ENCODE measurements at places on chromosomes 2 and 18.
A peak's percentile ranks its signal among the peaks of the same experiment; 100 is the strongest.

DNA sequence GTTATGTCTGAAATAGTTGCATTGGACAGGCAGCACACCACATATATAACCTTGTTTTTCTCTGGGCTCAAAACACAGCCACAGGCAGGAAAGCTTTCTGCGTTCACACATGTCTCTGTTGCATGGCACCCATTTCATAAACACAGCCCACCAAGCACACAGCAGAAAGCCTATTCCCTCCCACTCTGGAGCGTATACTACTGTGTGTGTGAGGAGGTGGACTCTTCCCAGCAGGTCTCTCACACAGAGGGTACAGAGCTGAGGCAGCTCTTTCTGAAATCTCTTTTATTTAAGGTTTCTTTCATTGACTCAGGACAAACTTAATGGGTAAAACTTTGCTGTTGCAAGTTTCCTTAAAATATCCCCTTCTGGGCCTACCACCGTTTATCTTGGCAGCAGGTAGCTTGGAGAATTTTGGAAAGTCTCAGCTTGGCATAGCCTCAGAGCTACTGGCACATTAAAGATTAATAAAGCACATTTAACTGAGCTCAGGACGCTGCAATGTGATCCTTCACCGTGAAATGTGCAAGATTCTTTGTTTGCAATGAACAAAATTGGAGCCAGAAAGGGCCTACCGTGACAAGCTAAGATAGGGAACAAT lies 105.1 kb upstream of the NCKAP5 start:
- no peak for DNase-seq

GRCh38 chr2:223084873-223085272 lies 32.9 kb downstream of the KCNE4 start:
- no peak for DNase-seq

DNA sequence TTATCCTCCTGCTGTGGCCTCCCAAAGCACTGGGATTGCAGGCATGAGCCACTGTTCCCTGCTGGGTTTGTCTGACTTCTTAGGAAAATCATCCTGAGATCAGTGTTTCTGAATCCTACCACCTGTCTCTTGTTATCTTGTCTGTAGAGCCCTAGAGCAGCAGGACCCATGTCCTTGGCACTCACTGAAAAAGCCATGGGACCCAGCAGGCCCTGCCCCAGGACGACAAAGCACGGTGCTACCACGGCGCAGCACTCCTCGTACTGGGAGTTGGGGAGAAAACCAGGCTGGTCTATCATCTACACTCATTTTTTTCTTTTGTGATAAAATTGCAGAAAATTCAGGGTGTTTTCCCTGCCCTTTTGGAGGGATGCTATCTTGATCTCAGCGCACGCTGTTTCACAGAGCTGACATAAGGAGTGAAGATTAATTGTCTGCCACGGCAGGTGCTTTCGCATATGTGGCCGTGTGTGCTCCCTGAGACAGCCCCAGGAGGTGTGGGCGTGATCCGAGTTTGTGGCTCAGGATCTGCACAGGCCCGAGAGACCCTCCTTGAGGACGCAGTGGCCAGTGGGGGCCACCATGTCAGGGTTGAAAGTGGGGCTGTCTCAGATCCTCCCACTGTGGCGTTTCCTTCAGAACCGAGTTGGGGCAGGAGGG lies 179.1 kb downstream of the LDLRAD4 start:
- DNase-seq, result no peak

- no peak for DNase-seq
These were observed 19.5 kb upstream of the FAHD2A start for GRCh38 chr2:95382686-95383634.

- no peak for DNase-seq
These were observed 6.6 kb downstream of the NMUR1 start for GRCh38 chr2:231523451-231524285.

GRCh38 chr2:60259781-60260180 lies 293.7 kb downstream of the BCL11A start:
- no peak for DNase-seq

DNA sequence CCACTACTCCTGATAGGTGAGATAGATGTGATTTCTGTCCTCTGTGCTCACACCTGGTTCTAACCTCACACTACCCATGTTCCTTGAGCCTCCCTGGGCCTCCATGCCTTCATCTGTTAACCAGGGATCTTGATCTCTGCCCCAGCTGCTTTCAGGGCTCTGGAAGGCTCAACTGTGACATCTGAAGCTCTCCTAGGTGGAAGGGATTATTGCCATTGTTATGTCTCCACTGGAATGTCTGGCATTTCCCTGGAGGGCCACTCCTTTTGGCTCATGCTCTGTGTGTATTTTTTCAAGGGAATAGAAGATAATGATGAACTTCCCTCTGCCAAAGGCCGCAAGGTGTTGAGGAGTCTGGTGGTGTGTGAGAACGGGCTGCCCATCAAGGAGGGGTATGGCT lies 41.2 kb downstream of the PCARE start:
- no peak for DNase-seq

- no peak for DNase-seq
These were observed 617.3 kb upstream of the LRATD1 start for GRCh38 chr2:14015113-14015630.

DNA sequence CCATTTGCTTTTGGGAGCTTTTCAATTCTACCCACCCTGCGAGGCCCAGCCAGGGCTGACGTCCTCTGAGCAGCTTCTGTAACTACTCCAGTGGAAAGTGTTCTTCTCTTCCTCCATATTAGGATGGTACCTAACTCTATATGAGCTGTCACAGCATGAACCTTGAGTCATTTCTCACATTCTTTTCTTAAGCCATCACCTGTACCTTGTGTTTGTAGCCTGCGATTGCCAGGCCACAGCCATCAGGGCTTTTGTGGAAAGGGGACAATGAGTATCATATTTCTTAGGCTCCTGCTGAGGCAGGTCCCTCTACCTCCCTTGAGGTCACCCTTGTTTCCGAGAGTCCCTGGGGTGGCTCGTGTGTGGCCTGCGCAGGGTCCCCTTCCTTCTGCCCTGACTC lies 144.5 kb upstream of the DLX2 start:
- DNase-seq, result no peak

DNA sequence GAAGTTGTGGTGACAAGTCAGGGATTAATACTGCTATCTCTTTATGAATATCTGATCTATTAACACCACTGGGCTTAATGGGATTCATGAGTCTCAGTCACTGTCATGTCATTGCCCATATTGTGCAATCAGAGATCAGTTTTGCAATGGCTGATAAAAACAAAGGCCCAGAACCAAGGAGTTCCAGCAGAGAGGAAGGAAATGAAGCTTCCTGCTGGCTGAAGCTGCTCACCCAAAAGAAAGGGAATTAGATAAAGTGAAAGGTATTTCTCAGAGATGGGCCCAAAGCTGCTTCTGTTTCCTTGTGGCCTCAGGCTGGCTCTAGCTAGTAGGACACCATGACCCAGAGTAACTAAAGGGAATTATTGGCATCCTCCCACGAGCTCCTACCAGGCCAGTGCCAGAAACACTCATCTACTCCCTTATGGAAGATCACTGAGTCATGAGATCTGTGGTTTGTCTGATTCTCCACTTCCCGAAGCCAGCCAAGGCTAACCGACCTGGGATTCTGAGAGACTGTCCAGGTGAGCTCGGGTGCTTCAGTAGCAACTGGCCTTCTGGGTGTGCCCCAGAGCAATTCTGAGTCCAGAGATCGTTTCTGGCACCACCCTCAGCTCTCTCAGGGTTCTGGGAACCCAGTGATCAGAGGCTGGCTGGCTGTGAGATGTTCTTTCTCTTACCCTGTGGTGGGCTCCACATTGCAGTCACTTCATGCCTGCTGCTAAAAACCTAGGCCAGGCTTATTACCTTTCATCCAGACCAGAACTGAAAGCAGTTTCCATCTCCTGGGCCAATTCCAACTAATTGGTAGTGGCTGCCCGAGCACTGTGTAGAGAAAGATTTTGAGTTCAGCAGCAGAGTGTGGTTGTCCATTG lies 129.5 kb upstream of the PELI1 start:
- no peak for DNase-seq

GRCh38 chr18:56391931-56392590 lies 246.3 kb downstream of the TXNL1 start:
- DNase-seq, result no peak

DNA sequence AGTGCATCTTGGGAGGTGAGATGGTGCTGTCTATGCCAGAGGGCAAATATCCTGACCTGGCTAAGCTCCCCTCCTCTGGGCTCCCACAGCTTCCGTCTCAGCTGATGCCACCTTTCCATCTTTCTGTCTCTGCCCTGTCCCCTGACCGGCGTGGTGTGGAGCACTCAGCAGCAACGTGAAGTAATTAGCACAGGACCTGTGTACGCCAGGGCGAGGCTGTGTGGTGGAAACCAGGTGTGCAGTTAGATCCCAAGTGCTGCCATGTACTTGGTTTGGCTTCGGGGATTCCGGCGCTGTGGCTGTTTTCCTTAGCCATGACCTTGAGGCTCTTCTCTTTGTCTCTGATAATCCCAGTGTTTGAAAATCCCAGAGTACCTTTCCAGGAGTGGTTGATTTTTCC lies 36.5 kb downstream of the COA5 start:
- no peak for DNase-seq

- no peak for DNase-seq
These were observed at the start of gene PRKAG3 for GRCh38 chr2:218831378-218831990. PRKAG3 (minus strand) TSS chr2:218831803.

GRCh38 chr2:229900012-229900411 lies 21.8 kb downstream of the TRIP12 start:
- no peak for DNase-seq

DNA sequence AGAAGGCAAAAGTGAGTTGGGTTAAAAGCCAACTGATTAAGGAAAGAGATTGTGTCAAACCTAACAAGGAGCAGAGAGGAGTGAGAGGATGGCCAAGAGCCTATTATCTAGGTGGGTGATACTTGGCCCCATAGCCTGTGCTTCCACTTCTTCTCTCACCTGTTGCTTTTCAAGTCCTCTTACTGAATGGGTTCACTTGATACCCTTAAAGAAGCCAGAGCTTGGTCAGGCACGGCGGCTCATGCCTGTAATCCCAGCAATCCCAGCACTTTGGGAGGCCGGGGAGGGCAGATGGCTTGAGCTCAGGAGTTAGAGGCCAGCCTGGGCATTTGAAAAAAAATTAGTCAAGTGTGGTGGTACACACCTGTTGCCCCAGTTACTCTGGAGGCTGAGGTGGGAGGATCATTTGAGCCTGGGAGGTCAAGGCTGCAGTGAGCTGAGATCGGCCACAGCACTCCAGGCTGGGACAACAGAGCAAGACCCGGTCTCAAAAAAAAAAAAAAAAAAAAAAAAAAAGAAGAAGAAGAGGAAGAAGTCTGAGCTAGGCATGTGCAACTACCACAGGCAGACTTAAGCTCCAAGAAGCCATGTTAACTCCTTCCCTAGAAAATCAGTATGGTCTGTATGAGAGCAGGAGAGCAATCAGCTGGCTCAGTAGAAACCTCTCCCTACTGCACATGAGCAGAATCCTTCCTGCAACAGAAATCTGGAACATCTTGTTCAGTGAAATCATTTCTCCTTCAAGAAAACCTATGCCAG lies 28.4 kb upstream of the ME2 start:
- DNase-seq, result no peak

DNA sequence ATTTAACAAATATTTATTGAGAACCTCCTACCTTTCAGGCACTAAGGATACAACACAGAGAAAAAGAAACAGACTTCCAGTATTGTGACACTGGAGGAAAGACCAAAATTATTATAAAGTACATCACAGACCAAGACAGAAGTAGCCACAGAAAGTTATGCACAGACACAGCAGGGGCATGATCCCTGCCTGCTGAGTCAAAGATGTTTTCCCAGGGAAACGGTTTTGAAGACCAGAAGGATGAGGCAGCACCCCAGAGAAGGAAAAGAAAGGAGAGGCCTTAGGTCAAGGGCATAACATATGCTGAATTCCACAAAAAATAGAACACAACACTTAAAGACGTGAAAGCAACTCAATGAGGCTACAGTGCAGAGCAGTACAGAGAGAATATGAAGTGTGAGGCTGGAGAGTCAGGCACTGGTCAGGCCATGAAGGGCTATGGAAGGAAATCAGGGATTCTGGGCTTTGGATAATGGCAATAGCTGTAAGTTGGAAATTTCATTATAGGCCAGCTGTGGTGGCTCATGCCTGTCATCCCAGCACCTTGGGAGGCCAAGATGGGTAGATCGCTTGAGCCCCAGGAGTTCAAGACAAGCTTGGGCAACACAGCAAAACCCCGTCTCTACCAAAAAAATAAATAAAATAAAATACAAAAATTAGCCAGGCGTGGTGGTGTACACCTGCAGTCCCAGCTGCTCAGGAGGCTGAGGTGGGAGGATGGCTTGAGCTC lies 8.2 kb downstream of the ADAM17 start:
- DNase-seq, result no peak

- no peak for DNase-seq
These were observed 593.9 kb downstream of the NYAP2 start for GRCh38 chr2:225993430-225993829.

DNA sequence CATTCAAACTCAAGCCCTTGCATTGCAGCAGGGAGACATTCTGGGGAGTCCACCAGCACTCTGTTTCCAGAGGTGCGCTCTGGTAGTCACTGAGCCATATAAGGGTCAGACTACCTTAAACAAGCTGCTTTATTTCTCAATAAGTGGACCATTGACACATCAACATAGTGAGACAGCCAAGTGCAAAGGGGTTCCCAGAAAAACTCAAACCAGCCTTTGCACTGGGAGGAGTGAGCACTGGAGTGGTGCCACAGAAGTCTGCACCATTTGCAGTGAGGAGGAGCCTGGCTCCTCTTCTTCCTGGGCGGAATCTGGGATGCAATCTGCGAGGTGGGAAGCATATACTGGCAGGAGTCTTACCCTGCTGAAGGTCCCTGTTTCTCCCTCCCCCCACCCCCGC lies 86.4 kb downstream of the OSR1 start:
- DNase-seq, result no peak

DNA sequence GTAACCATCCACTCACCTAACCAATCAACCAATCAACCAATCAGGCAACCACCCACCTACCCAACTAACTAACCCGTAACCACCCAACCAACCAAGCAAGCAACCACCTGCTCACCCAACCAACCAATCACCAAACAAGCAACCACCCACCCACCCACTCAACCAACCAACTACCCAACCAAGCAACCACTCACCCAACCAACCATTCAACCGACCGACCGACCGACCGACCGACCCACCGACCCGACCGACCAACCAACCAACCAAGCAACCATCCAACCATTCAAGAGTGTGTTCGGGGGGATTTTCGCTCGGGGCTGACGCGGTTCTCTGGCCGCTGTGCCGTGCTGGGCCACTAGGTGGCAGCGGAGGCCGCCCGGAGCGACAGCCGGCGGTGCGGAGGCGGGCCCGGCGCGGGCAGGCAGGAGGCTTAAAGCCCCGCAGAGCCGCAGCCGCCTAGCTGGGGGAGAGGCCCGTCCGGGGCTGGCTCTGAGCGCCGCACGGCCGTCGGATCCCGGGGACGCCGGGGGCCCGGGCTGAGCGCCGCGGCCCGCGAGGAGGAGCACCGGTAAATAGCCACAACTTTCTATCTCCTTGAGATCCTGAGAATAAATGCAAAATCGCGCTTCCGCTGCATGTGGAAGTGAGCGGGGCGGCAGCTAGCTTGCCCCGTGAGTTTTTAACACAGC lies at the start of gene MC5R:
TSS of gene MC5R (plus strand) at position 443 of the 689 bp plus-strand sequence. CDS start 1,617 bp downstream, outside the sequence.
- peak; percentile 70 for DNase-seq

Data from stimulated activated CD4-positive, alpha-beta T cell treated with anti-CD3 and anti-CD28 coated beads, Interleukin-4, amount 100 ng/mL, for 24 hours (primary cell).